ENCODE measurements at places on chromosomes 6 and 20. TPM values are rescaled to one million over a fixed set of nuclear protein-coding genes. Genes with fewer than 3 reads are reported as not detected.

DNA sequence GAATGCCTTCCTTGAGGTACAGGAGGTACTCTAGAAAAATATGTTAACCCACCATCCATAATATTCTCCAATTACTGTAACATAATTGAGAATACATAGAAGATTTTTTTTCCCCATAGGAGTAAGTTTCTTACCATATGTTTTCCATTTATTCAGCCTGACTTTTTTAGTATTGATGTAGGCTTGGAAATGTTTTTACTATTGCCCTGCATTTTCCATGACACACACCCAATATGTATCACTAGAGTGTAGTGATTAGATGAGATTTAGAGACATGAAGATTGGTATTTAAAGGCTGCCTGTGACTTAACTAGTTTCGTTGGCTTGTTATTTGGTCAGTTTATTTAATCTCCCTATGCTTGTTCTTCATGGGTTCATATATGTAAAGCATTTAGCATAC, 39.5 kb downstream of the KCNQ5 start:
- DNase-seq: no peak

Gene RNF182
- 7.2 TPM for total RNA-seq

DNA sequence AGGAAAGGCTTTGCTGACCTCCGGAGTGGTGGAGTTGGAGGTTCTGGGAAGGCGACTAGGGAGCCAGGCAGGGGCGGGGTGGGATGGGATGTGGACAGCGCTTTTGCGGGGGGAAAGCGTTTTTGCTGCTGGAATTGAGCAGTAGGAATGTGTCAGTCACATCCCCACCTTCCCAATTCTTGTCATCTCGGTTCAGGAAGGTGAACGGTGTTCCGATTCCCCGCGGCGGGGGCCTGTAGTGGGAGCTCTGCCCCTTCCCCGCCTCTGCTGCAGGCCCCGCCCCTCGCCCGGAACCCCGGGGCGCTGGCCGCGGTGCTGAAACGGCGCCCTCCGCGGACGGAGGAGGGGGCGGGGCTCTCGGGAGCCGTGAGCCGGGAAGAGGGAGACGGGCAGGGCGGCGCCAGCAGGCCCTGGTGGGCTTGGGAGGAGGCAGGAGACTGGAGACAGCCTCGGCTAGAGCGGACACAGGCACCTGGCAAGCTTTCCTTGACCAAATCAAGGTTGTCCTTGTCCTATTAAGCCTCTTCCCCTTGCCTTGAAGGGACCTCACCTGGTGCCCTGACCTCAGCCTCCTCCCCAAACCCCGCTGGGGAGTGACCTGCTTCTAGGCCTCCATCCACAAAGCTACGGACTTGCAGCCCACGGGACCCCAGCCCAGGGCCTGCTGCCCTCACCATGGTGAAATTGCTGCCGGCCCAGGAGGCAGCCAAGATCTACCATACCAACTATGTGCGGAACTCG, at the start of gene LHFPL5:
TSS of gene LHFPL5 (plus strand) at position 357 of the 741 bp plus-strand sequence. CDS start at position 676, 319 bp downstream.
- no peak for DNase-seq

Gene MUC21
- total RNA-seq: not detected

Gene GRM1
- total RNA-seq: 0.05 TPM

All from glomerular endothelial cell (primary cell).